ENCODE measurements at places on chromosomes 2 and 18. TPM values are rescaled to one million over a fixed set of nuclear protein-coding genes. Genes with fewer than 3 reads are reported as not detected.

The ZNF514 gene
- total RNA-seq, result 11.4 TPM

The TUBA3E gene
- not detected for total RNA-seq

The COL4A3 gene
- total RNA-seq, result not detected

The AQP12B gene
- not detected for total RNA-seq

The TMEM37 gene
- not detected for total RNA-seq

The CCBE1 gene
- total RNA-seq, result not detected

The PLGLB2 gene
- total RNA-seq, result 3.5 TPM

The CACNB4 gene
- total RNA-seq, result 0.21 TPM
